ENCODE measurements at places on chromosomes 6 and 20.

GRCh38 chr6:81854474-81854873 lies 102.0 kb upstream of the TENT5A start:
- no peak for DNase-seq

- DNase-seq: no peak
Observed at GRCh38 chr6:151054306-151054705, 185.5 kb upstream of the AKAP12 start.

DNA sequence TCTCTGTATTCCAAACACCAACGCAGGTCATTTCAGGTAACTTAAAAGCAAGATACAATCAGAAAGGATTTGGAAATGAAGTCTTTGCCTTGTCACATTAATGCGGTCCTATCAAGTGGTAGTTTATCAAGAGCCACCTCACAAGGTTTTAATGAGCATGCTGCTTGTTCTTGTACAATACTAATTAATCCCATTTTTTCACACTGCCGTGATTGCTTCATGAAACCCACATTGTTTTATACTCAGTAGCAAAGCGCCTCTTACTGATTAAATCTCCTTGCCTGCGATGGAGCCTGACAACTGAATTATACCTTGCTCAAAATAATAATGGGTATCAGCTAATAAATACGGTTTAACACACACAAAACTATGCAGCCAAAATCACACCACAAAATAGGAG lies 234.1 kb upstream of the TSHZ2 start:
- no peak for DNase-seq

DNA sequence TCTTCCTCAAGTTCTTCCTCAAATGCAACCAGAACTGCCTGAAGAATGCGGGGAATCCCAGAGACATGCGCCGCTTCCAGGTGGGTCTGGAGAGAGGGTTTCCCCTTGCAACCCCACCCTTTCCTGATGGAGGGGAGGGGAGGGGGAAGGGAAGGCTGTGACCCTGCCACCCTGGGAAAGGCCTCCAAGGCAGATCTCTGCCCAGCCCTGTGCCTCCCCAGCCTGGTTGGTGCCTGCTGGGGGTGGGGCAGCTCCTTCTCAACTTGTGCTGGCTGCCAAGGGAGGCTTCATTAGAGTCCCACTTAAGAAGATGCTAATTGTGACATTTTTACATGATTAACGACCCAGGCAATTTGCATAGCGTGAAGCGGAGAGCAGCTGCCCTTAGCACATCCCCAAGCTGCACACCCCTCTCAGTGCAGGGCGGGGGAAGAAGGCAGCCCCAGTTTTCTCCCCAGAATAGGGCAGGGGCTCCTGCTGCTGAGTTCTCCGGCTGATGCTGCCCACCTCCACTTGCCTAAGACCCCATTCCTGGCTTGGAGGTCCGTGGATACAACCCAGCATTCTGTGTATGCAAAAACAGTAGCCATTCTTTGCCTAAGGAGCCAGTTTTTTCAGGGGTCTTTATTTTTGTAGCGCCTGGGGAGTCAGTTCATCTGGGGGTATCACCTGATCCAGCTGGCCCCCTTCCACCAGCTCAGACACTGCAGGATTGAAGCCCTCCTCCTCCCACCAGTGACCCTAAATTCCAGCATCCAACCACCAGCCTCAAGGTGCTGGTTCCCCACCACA lies 51.7 kb downstream of the CPXM1 start:
- DNase-seq: no peak

DNA sequence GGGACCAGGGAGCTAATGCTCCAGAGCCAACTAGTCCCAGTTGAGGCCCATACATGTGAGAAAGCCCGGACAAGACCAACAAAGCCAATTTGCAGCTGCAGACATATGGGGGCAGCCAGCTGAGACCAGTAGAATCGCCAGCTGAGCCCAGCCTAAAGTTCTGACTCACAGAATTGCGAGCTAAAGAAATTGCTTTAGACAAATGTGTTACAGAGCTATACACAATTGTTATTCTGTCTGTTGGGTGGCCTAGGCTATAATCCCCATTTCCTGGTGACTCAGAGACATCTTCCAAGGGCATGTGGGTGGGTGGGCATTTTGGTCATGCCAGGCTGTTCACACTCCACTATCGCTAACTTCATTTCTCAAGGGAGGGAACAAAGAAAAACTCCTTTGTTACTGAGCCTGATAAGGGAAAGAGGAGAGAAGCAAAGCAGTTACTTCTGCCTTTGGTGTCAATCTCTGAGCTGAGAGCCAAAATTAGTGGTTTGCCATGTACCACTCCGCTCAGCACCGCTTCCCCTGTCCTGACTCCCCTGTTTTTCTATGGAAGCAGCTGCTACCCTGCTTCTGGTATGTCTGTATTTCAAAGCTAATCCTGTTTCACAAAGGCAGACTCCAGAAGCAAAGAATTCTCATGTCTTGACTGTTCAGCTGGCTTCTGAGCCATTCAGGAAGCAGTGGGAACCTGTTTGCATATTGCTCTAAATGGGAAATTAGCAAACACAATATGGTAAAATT lies 26.1 kb downstream of the SCP2D1 start:
- DNase-seq: no peak

GRCh38 chr6:116393430-116393829 lies 22.7 kb downstream of the DSE start:
- no peak for DNase-seq
